ENCODE measurements at places on chromosomes 3 and 15. TPM values are rescaled to one million over a fixed set of nuclear protein-coding genes. Genes with fewer than 3 reads are reported as not detected.

- no peak for DNase-seq
These were observed 301.0 kb upstream of the ICE2 start for GRCh38 chr15:60779718-60780503.

GRCh38 chr3:160437083-160437455 is 12.5 kb downstream of the TRIM59 start:
- peak; percentile 49 for DNase-seq

GRCh38 chr3:120481081-120481480 is 30.3 kb upstream of the FSTL1 start:
- DNase-seq: no peak

DNA sequence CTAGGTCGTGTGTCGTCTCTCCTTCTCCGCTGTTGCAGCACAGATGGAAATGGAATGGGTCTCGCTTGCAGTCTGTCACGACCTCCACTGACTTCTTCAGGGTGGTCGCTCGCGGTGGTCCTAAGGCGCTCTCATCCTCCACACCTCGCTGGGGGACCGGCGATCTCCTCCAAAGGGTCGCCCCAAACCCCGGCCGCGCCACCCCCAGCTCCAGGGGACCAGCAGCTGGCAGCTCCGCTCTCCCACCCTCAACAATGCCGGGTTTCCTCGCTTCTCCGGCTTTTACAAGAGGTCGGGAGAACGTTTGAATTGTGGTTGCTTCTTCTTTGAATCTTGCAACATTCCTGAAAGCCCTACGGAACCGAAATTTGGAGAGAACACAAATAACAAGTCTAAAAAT is 25.9 kb downstream of the SERP1 start:
- no peak for DNase-seq

DNA sequence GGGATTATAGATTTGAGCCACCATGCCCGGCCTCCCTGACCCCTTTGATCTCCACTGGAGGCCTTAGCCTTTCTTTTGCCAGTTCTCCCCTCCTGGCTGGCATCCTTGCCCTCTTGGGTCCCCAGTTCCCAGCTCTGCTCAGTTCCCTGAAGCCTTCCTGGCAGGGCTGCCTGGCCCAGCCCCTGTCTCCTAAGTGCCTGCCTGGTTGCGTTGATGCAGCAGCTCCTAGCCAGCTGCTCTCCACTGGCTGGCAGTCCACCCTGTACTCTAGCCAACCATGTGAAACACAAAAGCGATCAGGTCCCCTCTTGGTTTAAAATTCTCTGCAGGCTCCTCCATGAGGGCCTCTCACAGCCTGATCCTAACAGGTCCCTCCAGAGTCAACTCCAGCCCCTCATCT is 184.7 kb downstream of the RAB11A start:
- DNase-seq: no peak

The OXSM gene
- total RNA-seq: 12.2 TPM

The TEX264 gene
- 36.9 TPM for total RNA-seq
